ENCODE measurements at places on chromosomes 6 and 20.

GRCh38 chr6:44556046-44556445 lies 168.5 kb downstream of the CDC5L start:
- no peak for DNase-seq

GRCh38 chr6:24125980-24126379 lies at the start of gene NRSN1:
Gene NRSN1, plus strand, starts transcription at chr6:24126215. Its CDS starts 8,113 bp downstream, at chr6:24134328.
- DNase-seq = no peak

DNA sequence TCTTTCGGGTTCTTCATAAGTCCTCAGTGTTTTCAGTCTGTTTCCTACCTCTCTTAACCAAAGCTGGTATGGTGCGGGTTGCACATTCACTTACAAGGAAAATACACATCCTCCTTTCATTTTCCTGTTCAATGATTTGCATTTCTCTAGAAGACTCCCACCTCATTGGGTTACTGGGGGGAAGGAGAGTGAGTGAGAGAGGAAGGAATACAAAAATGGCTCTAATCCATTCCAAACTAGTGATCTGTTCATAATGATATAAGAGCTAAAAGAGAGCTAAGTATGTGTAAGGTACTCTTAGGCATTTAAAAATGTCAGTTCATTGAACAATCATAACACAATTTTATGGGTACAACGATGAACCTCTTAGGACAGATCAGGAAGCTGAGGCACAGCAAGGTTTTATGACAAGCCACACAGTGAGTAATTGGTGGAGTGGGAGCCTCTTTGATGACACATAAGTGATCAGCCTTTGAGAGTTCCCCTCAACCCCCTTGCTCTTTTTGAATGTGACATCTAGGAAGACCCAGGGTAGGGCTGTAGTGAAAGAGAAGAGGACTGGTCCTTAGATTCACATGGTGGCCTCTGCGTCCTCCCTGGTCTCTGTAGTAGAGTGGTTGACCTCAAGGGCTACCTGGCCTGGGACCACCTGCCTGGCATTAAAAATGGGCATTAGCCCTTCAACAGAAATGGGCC lies 328.4 kb upstream of the SOX4 start:
- no peak for DNase-seq

- DNase-seq = no peak
Measured at GRCh38 chr20:64045346-64046011, 4.0 kb downstream of the SOX18 start.

DNA sequence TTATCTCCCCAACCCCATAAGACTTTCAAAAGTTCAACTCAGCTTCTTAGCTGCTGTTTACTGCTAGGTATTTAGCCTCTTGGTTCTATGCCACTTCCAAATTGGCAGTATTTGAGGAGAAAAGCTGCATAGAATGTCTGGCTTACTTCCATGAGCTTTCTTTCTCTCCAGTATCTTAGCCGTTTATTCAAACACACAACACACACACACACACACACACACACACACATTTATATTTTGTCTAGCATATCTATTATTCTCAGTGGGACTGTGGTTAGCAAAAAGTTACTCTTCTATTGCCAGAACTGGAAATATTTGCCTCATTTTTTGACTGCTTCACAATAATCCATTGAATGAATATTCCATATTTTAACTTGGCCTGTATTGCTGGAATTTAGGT lies 634.2 kb upstream of the IMPG1 start:
- no peak for DNase-seq

- no peak for DNase-seq
Measured at GRCh38 chr20:14700639-14700960, 363.2 kb upstream of the FLRT3 start.

GRCh38 chr20:42988319-42988718 lies 201.4 kb downstream of the PTPRT start:
- DNase-seq = no peak

- no peak for DNase-seq
Measured at GRCh38 chr6:3455569-3456394, 1.1 kb downstream of the SLC22A23 start.

- DNase-seq = no peak
Measured at GRCh38 chr20:48064929-48065328, 279.6 kb upstream of the SULF2 start.

GRCh38 chr6:49336514-49337131 lies 126.4 kb downstream of the MMUT start:
- DNase-seq = no peak

GRCh38 chr6:87330961-87331360 lies 1.9 kb upstream of the GJB7 start:
- no peak for DNase-seq

DNA sequence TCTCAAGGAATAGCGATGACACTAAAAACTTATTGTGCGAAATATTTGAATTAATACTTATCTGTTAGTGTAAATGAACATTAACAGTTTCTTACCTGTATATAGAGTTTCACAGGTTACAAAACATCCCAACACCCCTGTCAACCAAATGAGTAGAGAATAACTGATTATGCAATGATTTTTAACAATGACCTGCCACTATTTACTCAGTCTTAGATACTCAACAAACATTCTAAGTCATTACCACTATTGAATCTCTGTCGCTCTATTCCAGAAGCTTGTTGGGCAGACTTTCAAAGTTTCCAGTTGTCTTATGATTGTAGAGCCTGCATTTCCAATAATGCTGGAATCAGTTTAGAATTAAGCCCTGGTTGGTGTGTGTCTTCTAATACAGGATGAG lies 85.5 kb downstream of the RNF182 start:
- no peak for DNase-seq

- DNase-seq = no peak
Measured at GRCh38 chr6:138107752-138108592, 753 bp upstream of the PERP start.

GRCh38 chr6:154380741-154381140 lies 24.1 kb upstream of the IPCEF1 start:
- peak; percentile 79 for DNase-seq

GRCh38 chr6:112154711-112155110 lies 67.3 kb downstream of the FAM229B start:
- DNase-seq = no peak

DNA sequence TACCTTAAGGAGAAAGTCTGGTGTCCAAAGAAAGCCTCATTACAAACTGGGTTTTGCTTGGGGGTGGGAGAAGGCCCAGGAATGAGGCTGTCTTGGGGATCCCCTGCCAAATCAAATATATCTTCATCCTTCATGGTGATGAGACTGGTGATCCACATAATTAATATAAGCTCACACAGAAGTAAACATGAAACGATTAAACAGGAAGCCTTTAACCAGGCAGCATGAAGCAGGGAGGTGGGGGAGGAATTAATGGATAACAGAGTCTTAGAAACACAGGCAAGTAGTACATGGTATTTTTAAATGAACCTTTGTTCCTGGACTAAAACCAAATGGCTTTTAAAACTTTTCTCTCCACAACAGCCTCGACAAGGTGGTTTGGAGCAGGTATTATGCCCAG lies 437.5 kb downstream of the TFAP2A start:
- DNase-seq = no peak

- DNase-seq = no peak
Measured at GRCh38 chr20:845226-845868, 11.8 kb downstream of the FAM110A start.

- DNase-seq = no peak
Measured at GRCh38 chr6:89482126-89482525, 49.2 kb downstream of the ANKRD6 start.

DNA sequence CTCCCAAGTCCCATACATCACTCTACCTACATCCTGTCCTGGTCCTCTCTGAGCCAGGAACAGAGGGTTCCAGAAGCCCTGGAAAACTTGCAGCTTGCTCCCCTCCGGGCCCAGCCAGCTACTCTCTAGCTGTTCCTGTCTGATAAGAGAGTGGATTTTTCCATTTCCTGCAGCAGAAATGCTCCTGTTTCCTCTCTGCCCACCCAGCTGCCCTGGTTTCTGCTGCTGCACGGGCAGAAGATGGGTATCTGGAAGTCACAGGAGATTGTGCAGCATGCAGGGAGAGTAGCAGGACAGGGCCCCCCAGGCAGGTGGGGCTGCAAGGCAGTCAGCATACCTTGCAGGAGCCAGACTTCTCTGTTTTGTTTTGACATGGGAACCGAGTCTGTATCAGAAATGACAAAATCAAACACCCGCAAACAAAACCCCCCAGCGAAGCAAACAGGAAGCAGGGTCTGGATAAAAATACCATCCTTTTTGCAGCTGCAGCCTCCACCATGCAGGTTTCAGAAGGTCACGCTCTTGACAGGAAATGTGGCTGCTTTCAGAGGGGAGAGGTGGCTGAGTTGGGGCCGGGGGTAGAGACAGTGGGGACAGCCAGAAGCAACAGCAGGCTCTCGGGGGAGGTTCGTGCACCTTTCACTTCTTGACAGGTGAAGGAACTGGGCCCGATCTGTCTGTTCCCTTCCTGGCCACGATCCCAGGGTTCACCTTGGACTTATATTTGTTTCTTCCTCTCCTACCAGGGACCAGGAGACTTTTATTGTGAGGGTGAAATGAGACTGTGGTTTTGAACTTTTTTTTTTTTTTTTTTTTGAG lies 50.8 kb upstream of the FAM83D start:
- peak; percentile 52 for DNase-seq

GRCh38 chr20:5090191-5090590 lies 29.6 kb downstream of the PCNA start:
- DNase-seq = peak; percentile 81

DNA sequence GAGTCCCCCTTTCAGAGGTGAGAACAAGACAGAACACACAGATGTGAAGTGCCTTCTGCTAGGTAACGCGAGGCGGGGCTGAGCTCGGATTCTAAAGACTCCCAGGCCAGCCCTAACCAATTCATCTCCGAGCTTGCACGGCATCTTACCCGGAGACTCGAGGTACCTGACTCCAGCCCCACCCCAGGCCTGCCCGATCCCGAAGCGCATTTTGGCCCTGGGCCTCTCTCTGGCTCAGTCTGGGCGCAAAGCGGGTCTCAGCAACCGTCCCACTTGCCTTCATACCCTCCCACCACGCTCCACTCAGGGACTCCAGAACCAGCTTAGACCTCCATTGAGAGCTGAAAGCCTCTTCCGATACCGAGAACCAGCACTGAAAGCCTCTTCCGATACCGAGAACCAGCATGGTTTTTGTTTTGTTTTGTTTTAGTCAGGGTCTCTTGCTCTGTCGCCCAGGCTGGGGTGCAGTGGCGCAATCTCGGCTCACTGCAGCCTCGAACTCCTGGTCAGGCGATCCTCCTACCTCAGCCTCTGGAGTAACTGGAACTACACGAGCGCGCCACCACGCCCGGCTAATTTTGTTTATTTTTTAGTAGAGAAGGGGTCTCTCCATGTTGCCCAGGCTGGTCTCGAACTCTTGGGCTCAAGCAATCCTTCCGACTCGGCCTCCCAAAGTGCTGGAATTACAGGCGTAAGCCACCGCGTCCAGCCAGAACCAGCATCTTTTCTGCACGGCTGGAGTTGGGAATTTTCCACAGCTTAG lies 557 bp upstream of the DYNLRB1 start:
- DNase-seq = no peak

GRCh38 chr6:95777338-95777737 lies 200.0 kb downstream of the MANEA start:
- DNase-seq = no peak

GRCh38 chr20:34920055-34920454 lies 35.6 kb downstream of the GSS start:
- no peak for DNase-seq

- DNase-seq = no peak
Measured at GRCh38 chr6:70398783-70399728, 14.3 kb upstream of the FAM135A start.

DNA sequence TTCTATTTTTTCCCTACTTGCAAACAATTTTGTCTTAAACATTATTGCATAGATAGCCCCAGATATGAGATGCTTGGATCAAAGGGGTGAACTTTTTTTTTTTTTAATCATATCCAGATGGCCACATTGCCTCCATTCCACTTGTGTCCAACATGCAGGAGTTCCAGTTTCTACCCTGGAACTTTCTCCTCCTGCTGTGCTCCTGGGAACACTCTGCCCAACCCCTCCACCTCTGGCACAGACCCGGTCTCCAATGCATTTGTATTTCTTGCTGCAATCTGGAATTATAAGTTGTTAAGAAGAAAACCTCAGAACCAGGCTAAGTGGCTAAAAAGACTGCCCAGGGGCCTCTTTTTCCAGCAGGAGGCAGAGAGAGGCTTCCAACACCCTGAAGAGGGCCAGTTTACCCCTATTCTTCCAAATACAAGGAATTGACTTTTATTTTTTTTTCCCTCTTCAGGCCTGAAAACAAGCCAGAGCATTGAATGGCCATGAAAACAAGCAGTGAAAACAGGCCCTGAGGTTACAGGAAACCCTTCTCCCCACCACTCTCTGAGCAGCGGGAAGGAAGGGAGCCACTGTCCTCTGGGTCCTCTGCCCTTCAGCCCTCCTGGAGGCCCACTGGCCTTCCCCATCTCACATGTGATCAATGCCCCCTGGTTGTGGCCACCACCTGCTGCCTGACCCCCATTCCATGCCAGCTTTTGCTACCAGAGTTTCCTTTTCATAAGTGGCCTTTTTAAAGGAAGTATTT lies 44.3 kb downstream of the PDYN start:
- DNase-seq = peak; percentile 40

DNA sequence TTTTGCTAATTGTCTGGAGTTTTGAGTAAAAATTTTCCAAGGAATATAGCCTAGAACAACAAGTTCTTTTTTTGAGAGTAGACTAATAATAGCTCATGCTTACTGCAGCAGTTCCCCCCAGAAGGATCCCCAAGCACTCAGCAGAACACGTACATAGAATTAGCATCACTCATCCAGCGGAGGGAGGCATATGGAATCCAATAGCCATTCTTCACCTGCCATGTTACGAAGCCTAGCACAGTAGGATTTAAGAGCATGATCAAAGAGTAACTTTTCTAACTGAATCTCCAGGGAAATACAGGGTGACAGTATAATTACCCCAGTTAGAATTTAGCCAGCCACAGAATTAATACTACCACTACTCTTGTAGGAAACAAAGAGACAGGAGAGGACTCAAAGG lies 511.7 kb upstream of the NOX3 start:
- DNase-seq = no peak

DNA sequence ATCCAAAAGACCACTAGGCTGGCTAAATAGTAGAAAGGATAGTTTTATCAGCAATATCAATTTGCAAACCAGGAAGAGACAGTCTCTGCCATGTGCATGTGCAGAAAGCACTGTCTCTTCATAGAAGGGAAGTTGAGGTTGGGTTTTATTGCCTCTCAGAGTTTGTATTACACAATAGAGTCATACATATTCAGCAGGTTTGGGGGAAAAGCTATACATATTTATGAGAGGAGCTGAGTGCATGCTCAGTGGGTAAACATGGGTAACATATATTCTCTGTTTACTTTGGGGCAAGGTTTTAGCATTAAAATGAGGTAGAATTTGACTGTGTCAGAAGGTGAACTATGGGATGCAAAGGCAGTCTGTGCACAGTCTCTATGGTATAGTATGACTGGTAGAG lies 14.9 kb downstream of the TMEM170B start:
- no peak for DNase-seq

GRCh38 chr6:7542065-7542873 lies 798 bp downstream of the DSP start:
- DNase-seq = no peak

Data from pons (tissue), 1 donor.